KG1 (cell line): ENCODE measurements at places on chromosomes 6 and 20.

GRCh38 chr6:88869263-88870020, 94.0 kb downstream of the RNGTT start:
- no peak for DNase-seq

GRCh38 chr20:16571333-16571732, 1.9 kb downstream of the KIF16B start:
- DNase-seq = no peak

GRCh38 chr6:140445474-140446004, 1071.1 kb upstream of the CITED2 start:
- DNase-seq = no peak

DNA sequence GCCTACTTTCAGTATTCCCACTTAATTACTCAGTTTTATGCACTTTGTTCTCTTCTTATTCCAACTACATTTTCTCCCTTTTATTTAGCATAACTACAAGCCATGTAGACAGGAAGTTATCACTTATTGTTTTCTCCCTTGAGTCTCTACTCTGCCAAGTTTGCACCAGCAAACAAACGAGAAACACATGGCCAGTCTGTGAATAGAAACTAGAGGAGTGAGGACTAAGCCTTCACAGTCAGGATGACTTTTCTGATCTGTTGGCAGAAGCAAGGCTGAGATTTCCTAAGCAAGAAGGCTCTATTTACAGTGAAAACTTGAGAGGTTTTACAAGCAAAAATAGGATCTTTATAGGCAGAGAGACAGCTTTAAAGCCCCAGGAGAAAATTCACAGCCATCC, 69.8 kb upstream of the TINAG start:
- no peak for DNase-seq

- peak; percentile 7 for DNase-seq
These were observed 36.3 kb downstream of the VTA1 start for GRCh38 chr6:142183351-142183750.

DNA sequence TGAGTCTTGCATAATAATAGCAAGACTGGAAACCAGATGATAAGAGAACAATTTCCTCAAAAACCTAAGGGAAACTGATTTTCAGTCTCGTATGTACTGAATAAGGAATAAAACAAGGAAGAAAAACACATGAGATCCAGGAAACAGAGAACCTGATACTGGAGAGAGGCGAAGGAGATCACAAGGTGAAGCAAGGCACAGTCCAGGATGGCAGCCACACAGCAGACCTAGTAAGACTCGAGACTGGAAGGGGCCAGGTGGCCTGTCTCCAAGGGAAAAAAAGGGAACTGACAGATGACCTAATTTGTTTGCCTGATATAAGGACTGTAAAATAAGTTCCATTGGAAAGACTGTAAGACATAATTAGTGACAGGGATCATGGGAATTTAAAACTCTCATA, 71.1 kb downstream of the TASP1 start:
- no peak for DNase-seq

GRCh38 chr6:30453508-30454116, 35.7 kb upstream of the HLA-E start:
- peak; percentile 60 for DNase-seq

GRCh38 chr6:44567406-44567805, 179.9 kb downstream of the CDC5L start:
- no peak for DNase-seq

DNA sequence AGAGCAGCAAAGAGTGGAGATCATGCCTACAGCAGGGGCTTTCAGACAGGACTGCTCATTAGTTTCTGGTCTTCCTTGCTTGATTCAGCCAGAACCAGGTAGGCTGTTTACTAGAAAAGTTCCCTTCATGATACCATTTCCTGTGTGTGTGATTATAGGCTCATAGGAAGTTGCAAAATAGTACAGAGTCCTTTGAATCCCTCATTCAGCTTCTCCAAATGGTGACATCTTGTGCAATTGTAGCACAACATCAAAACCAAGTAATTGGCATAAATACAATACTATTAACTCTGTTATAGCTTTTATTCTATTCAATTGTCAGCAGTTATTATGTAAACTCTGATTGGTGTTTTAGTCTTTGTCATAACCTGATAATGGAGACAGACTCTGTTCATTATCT, 347.3 kb upstream of the CDH4 start:
- DNase-seq = no peak

GRCh38 chr6:10410207-10411050, 4.4 kb downstream of the TFAP2A start:
- DNase-seq = no peak

- no peak for DNase-seq
These were observed 164.5 kb downstream of the ATXN1 start for GRCh38 chr6:16596616-16597331.

DNA sequence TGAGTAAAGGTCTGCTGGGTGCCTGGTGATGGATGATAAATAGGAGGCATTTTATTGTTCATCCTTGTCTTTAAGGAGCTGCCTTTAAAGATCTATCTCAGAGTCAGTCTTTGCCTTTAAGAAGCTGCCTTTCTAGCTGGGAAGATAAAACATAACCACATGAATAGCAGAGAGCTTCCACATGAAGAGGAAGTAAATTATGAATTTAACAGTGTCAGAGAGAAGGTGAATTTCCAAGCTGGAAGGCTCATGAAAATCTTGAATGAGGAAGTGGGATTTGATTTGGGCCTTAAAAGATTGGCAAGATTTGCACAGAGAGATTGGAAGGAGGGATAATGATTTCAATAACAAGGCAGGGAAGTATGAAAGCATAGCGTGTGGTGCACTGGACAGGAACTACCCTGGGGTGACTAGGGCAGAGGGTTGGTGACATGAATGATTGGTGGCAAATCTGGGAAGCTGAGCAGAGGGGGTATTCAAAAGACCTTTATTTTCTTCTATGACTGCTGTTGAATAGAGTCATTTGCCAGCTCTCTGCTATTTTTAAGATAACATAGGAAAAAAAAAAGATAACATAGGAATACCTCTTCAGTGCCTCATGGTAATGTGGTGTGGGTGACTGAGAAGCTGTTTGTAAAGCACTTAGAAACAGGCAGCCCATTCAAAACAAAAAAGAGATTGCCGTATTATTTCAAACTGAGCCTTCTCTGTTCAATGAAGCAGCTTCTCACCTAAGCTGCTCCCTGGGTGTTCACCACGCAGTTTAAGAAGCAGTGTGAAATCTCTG, 591.6 kb downstream of the PKHD1 start:
- DNase-seq = no peak

DNA sequence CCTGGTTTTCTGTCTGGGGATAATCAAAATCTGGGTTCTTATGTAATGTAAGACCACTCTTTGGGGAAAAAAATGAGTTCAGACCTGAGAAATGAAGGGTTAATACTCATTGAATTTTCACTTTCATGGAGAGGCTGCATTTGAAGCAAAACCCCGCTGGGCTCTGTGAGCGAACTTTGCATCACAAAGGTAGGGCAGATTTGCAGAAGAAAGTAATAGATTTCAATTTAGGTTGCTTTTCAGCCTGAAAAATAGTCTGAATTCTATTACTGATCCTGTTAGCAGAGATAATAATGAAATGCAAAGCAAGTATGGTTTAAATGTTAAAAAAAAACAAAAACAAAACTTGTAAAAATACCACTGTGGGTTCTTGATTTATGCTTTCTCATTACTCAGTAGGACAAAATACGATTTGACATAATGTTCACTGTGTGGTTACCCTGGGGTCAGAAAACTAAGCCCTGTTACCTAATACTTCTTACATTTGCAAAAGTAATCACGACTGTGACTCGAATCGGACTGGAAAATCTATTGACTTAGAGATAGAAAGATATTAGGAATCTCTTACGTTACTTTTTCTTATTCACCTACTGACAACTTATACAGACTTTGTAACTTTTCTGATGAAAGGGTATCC, 72.2 kb downstream of the UST start:
- no peak for DNase-seq

DNA sequence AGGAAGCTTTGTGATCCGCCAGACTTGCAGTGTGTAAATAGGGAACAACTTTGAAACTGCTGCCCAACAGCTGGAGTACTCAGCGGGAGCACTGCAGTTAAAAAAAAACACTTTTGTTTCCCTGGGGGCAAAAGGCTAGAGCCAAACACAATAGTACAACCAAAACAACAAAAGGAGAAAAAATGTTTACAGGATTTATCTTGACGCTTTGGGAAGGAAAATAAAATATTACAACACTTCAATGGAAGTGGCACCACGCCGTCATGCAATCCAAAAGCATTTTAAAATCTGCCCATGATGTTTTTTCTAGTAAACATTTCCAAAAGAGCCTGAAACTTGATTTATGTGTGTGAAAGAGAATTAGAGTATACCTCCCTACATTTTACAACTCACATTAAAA, 26.0 kb downstream of the PTPRK start:
- no peak for DNase-seq

DNA sequence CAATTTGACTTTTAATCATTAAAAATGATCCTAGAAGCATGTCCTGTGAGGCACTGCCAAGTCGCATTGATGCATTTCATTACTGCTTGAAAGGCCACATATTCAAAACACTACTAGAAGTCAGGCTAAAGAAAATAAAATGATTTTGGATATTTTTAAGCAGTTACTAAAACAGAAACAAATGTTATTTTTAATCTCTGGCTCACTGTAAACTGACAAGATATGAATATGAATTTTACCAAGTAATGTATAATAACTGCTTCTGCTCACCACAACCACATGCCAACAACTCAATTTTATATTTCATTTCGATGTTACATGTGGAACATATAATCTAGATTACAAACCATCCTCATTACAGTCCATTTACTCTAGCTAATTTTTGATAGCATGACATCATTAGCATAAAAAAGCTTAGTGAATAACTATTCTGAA, 90.6 kb downstream of the ATXN1 start:
- DNase-seq = no peak

GRCh38 chr6:79070206-79070825, 7.7 kb downstream of the PHIP start:
- no peak for DNase-seq

DNA sequence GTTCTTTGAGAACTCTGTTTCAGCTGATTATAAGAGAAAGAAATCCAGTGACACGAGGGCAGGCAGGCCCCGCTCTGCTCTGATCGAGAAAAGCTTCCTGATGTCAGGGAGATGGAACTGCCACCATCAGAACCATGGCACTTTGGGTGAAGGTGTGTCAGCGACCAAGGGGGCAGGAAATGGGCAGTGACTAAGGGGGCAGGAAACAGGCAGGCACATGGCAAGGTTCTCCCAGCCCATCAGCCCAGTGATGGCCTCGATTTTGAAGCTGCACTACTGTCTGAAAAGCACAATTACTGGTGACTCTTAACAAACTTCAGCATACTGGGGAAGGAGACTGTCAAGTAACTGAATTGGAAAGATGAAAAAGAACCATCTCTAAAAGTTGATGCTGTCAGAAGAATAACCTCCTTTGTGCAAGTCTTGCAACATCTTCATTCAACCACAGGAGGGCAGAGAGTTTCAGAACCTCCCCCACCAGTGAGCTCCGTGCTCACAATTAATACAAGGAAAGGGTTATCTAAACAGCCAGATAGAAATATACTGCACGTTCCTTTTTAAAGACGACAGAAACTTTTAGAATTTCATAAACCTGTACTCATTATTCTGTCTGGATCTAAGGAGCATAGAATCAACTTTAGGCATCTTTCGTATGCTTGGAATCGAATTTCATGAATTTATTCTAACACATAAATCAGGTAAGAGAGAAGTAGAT, 39.1 kb downstream of the TMX4 start:
- no peak for DNase-seq

DNA sequence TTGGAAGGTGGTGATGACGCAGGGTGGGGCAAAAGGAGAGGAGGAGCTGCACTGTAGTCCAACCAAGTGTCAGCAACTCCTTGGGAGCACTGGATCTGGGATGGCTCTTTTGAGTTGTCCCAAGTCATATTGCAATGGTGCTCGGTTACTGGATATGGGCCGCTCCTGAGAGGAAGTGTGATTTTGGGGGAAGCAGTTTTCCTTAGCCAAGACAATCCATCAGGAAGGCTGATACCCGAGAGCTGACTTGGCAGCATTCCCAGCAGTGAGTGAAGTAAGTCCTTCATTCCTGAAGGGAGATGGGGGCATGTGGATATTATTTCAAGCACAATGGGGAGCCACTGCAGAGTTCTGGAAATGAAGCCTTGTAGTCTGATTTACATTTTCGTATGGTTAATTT, 354.1 kb downstream of the RFPL4B start:
- DNase-seq = no peak

GRCh38 chr6:157173776-157174175, 149.5 kb downstream of the TMEM242 start:
- no peak for DNase-seq

DNA sequence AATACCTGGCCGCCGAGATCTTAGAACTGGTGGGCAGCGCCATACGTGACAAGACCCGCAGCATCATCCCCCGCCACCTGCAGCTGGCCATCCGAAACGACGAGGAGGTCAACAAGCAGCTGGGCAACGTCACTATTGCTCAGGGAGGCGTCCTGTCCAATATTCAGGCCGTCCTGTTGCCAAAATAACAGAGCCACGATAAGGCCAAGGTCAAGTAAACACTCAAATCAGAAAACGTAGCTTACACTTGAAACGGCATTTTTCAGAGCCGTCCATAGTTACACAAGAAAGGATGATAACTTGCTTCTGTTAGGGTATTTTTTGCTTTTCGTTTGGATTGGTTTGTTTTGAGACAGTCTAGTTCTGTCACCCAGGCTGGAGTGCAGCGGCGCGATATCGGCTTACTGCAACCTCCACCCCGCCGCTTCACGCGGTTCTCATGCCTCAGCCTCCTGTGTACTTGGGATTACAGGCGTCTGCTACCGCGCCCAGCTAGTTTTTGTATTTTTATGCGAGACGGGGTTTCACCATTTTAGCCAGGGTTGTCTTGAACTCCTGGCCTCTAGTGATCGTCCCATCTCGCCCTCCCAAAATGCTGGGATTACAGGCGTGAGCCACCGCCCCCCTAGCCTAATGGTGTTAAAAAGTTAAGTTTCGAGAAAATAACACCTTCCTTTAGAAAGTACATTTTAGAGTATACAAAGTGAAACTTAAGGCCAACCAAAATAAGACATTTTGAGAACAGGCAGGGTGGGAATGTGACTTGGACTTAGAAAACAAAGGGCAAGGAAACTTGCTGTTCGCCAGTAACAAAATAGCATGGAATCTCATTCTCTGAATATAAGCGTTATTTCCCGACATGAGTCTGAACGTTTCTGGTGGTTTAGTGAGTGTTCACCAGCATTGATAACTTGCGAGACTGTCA, 42.8 kb upstream of the HFE start:
- no peak for DNase-seq

DNA sequence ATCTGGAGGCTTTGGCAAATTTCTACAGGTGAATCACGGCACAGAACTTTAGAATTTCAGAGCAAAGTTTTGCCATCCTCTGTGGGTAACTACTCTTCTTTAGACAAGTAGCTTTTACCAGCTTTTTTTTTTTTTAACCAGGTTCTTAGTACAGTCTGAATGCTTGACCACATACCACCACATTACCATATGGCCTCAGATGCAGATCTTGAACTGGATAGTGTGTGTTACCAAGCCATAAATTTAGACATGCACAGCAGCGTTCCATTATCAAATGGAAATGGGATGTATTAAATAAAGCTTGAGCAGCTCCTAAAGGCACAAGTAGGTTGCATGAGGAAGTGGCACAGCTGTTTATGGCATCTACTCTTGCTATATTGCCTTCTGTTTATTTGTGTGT, 38.3 kb upstream of the PRSS16 start:
- no peak for DNase-seq

GRCh38 chr6:71292001-71292400, 3.4 kb downstream of the OGFRL1 start:
- DNase-seq = no peak

- DNase-seq = no peak
These were observed 22.6 kb downstream of the RSPH3 start for GRCh38 chr6:158977382-158977781.

GRCh38 chr20:6468423-6469116, 298.9 kb upstream of the BMP2 start:
- DNase-seq = no peak

GRCh38 chr6:158219228-158219627, 51.1 kb downstream of the GTF2H5 start:
- no peak for DNase-seq
